Thymus (tissue), 14 donors: ENCODE measurements at places on chromosomes 16 and 17. TPM values are rescaled to one million over a fixed set of nuclear protein-coding genes. Genes with fewer than 3 reads are reported as not detected.

DNA sequence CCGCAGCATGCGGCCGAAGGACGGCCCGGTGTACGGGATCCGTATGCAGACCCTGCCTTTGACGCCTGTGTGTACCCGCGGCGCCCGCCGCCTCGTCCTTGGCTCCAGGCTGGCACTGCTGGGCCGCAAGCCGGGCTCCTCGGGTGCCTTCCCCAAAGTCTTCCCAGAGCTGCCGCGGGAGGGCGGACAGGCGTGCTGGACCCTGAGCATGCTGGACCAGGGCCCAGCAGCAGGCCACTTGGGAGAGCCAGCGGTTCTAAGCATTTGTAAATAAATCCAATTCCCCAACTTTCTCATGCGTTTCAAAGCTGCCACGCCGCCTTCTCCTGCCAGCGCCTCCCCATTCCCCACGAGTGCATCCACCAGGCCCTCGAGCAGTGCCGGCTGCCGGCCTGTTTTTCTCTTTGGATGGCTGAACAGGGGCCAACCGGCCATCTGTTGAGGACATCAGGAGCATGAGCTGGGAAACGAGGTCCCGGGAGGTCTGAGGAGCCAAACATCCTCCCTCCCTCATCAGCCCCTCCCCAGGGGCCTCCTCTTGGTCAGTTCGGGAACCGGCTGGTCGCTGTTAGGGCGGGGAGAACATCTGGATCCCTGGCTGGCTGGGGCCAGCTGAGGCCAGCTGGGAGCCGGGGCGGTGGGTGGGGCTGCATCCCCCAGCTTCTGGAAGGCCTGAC is 20.5 kb upstream of the PABPN1L start:
- no peak overlapping the region for H3K27ac ChIP-seq
- no peak for DNase-seq
- no peaks in the 10 kb centered on the region for H3K27me3 ChIP-seq
- no peaks in the 10 kb centered on the region for H3K4me1 ChIP-seq

DNA sequence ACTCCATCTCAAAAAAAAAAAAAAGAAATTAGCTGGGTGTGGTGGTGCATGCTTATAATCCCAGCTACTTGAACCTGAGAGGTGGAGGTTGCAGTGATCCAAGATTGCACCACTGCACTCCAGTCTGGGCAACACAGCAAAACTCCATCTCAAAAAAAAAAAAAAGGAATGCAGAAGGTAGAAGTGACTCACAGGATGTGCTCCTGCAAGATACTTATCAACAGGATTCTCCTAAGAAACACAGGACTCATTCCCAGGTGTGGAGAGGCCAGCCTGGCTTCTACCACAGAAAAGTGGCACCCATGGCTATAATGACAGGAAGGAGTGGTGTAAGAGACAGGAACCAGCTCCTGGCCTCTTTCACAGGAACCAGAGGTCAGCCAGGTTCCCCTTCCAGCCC is 13.8 kb downstream of the ELMO3 start:
- no peak overlapping the region for H3K27ac ChIP-seq
- H3K27me3 ChIP-seq = no peaks in the 10 kb centered on the region
- H3K36me3 ChIP-seq = no peaks in the 10 kb centered on the region
- no peak overlapping the region for H3K4me3 ChIP-seq
- no peaks in the 10 kb centered on the region for H3K4me1 ChIP-seq

- H3K27ac ChIP-seq = no peak overlapping the region
- H3K27me3 ChIP-seq = peaks cover 4% of the 10 kb centered on the region
- DNase-seq = peak; percentile 21
- H3K4me3 ChIP-seq = no peak overlapping the region
- no peaks in the 10 kb centered on the region for H3K36me3 ChIP-seq
- H3K4me1 ChIP-seq = peaks cover 6% of the 10 kb centered on the region
Observed at GRCh38 chr17:30093463-30094147, 23.0 kb upstream of the NSRP1 start.

GRCh38 chr16:69266334-69267063 is 44.7 kb upstream of the VPS4A start:
- H3K4me1 ChIP-seq = no peaks in the 10 kb centered on the region
- H3K36me3 ChIP-seq = no peaks in the 10 kb centered on the region
- no peak for DNase-seq
- H3K27ac ChIP-seq = no peak overlapping the region
- H3K27me3 ChIP-seq = no peaks in the 10 kb centered on the region
- no peak overlapping the region for H3K4me3 ChIP-seq

DNA sequence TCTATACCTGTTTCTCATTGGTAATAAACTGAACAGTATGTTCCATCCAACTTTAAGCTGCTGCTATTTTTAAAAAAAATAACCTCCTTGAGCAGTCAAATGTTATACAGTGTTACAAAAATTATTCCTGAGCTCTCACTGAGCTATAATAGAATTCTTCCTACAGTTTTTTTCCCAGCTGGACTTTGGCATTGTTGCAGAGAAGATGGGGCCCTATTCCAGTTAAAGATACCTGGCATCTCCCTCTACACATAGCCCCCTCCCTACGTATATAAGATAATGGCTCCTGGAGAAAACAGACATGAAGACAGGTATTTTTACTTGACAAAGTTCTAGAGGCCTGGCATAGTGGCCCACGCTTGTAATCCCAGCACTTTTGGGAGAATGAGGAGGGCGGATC is 1.6 kb upstream of the COX6A2 start:
- H3K27ac ChIP-seq = no peak overlapping the region
- no peak for DNase-seq
- H3K27me3 ChIP-seq = peaks cover 9% of the 10 kb centered on the region
- no peaks in the 10 kb centered on the region for H3K36me3 ChIP-seq
- no peaks in the 10 kb centered on the region for H3K4me1 ChIP-seq

GRCh38 chr16:5837007-5837670 is 739.5 kb upstream of the EEF2KMT start:
- no peaks in the 10 kb centered on the region for H3K36me3 ChIP-seq
- no peak overlapping the region for H3K4me3 ChIP-seq
- DNase-seq = no peak
- H3K27ac ChIP-seq = no peak overlapping the region

DNA sequence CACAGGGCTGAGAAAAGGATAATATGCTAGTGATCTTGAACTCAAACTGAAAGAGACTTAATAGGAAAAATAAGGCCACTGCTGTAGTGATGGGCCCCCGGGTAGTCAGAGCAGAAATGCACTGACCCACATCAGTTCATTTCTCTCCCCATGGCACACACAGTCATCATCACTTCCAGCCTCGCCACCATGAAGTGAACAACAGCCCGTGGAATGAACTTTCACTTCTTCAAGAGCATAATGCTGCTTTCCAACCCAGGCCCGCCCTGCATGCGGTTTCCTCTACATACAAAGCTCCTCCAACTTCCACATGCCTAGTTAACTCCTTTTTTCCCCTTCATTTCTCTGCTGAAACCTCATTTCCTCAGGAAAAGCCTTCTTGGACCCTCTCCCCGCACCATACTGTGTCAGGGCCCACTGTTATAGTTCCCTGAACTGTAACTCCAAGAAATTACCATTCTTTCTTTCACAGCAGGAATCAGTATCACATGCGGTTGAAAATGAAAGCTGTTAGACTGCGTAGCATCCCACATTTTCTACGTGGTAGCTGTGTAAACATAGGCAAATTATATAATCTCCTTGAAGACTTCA is 65.8 kb upstream of the SMIM36 start:
- no peaks in the 10 kb centered on the region for H3K36me3 ChIP-seq
- H3K4me3 ChIP-seq = peak overlapping the region; percentile 19
- H3K4me1 ChIP-seq = peaks cover 11% of the 10 kb centered on the region
- no peaks in the 10 kb centered on the region for H3K27me3 ChIP-seq

DNA sequence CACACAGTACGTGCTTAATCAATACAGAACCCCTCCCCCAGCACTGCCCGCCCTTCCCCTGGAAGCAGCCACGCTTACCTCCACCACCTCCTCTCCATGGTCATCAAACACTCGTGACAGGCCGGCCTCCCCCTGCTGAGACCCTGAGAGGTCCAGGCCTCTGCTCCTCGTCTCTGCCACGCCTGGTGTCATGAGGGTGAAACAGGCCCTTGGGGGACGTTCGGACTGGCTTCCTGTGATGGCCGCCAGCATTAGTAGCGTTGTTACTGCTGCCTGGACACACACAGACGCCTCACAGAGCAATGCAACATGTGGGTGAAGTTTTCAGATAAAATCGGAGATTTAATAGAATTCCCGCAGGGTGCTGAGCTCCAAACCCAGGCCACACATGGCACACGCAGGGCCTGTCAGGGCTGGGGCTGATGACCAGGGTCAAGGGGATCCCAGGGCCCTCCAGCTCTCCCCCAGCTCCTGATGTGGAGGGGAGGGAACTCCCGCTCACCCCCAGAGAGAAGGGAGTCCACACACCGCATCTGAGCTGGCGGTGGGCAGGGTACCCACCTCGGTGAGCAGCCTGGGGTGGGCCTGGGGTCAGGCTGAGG is 15.9 kb upstream of the SLC38A10 start:
- no peak for DNase-seq
- H3K4me3 ChIP-seq = no peak overlapping the region
- H3K27me3 ChIP-seq = peaks cover 43% of the 10 kb centered on the region
- H3K27ac ChIP-seq = no peak overlapping the region
- no peaks in the 10 kb centered on the region for H3K4me1 ChIP-seq

DNA sequence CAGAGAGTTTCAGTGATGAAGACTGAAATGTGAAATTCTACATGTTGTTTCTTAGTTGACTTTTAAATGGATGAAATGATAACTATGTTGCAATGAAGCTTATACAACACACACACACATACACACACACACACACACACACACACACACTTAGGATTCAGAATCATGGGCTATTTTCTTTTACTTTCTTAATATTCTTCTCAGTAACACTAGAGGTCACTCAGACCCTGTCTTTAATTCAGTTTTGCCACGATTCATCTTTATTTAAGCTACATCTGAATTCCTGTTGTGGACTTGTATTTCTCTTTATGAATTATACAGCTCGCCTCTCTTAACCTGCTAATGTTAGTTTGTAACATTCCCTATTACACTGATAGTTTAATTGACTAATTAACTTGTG is 109.6 kb upstream of the GOT2 start:
- no peaks in the 10 kb centered on the region for H3K36me3 ChIP-seq
- H3K27ac ChIP-seq = no peak overlapping the region
- DNase-seq = no peak
- no peaks in the 10 kb centered on the region for H3K4me1 ChIP-seq
- no peaks in the 10 kb centered on the region for H3K27me3 ChIP-seq

DNA sequence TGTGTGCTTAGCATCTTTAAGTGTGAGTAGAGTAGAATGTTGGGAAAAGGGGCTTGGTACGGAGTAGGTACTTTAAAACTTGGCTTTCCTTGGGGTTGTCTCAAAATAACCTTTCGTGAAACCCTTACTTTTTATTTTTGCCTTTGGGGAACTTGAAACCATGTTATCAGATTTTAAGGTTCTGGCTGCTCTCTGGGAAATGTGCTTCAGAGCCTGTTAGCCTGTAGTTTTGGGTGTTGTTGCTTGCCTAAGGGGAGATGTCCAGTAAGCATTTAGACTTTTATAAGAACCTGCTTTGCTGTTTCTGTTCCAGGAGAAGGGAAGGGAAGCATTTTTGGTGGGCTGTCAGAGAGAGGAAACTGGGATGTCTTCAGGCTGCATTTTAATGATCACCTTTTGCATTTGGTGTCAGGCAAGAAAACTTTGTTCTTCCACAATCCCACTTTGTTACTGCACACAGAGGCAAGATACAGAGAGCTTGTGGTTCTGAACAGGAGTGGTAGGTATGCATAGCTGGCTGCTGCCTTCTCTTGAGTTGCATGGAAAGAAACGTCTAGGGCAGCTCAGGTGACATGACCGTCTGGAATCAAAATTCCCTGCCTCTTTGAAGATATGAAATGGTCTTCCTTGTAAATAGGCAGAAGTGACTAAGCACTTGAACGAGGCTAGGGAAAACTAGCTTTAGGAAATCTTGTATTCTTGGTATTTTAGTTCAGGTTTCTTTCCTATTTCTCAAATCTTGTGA is 1.7 kb downstream of the RABEP1 start:
- peak; percentile 13 for DNase-seq
- no peaks in the 10 kb centered on the region for H3K27me3 ChIP-seq
- H3K4me3 ChIP-seq = peak overlapping the region; percentile 69
- peaks cover 3% of the 10 kb centered on the region for H3K36me3 ChIP-seq
- no peak overlapping the region for H3K27ac ChIP-seq

The CHST6 gene
- polyA plus RNA-seq = 0.87 TPM

The TMIGD1 gene
- not detected for polyA plus RNA-seq

The KRT40 gene
- polyA plus RNA-seq = 0.11 TPM

The ENKD1 gene
- 31.3 TPM for polyA plus RNA-seq

The RHBDL1 gene
- polyA plus RNA-seq = 3.1 TPM
